ENCODE measurements at places on chromosomes 12 and 14.

DNA sequence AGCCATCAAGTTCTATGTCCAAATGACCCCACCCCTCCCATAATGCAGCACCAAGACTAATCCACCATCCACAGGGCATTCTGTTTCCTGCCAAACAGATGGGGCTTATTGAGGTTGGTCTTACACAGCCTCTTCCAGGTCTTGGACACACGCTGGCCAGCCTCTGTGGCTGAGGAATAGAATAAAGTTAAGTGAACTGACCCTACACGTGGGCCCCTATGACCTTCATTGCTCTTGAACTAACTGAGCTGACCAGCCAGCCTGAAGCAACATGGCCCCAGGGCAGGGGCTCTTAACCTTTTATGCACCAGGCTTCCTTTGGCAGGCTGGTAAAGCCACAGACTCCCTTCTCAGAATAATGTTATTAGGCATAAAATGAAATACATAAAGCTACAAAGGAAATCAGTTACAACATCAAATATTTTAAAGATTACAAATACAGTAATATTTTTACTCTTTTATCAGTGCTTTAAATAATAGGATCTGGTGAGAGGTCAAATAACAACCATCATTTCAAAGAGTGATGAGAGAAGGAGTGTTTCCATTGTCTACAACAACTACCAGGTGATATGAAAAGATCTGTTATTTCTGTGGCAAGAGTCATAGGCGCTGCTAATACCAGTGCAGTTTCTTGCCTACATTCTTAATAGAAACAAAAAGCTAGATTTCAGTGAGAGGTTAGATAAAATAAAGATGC is 192.9 kb upstream of the NUDT4 start:
- DNase-seq, result no peak

- no peak for DNase-seq
These were observed 251.4 kb downstream of the LRIG3 start for GRCh38 chr12:58668871-58669270.

DNA sequence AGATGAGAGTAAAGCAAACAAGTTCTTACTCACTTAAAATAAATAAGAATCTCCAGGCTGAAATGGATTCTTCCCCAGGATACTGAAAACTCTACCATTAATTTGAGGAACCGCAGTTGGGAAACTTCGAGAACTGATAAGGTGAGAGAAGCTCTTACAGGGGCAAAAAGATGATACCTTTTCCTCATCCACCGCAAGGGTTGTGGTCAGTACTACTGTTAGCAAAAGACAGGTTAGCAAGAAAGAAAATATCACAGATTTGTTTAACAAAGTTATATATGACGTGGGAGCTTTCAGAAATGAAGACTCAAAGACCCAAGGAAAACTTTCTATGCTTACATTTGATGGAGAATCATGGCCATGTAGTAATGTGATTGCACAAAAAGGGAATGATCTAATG is 441.6 kb downstream of the PCNX1 start:
- DNase-seq, result no peak

GRCh38 chr14:42023452-42023851 is 416.8 kb downstream of the LRFN5 start:
- no peak for DNase-seq
